ENCODE measurements at places on chromosomes 5 and 9. TPM values are rescaled to one million over a fixed set of nuclear protein-coding genes. Genes with fewer than 3 reads are reported as not detected.

Gene WNT8A
- total RNA-seq: 0.26 TPM

GRCh38 chr5:7269591-7270274, 126.2 kb upstream of the ADCY2 start:
- no peak for DNase-seq

Gene SOX30
- total RNA-seq: 0.13 TPM

Gene TNFSF15
- total RNA-seq: not detected

- no peak for DNase-seq
Observed at GRCh38 chr9:127126971-127127370, 4.5 kb upstream of the ANGPTL2 start.

Gene DRD1
- total RNA-seq: not detected

Gene PTGDS
- 4.8 TPM for total RNA-seq

Gene C5
- 0.20 TPM for total RNA-seq

GRCh38 chr5:113344973-113345940, 89.5 kb downstream of the TSSK1B start:
- no peak for DNase-seq

GRCh38 chr5:36444582-36445418, 143.1 kb upstream of the RANBP3L start:
- no peak for DNase-seq

- DNase-seq: no peak
Observed at GRCh38 chr9:114525513-114525912, 20.2 kb upstream of the WHRN start.

- DNase-seq: no peak
Observed at GRCh38 chr5:126535856-126536545, 59.0 kb downstream of the ALDH7A1 start.

DNA sequence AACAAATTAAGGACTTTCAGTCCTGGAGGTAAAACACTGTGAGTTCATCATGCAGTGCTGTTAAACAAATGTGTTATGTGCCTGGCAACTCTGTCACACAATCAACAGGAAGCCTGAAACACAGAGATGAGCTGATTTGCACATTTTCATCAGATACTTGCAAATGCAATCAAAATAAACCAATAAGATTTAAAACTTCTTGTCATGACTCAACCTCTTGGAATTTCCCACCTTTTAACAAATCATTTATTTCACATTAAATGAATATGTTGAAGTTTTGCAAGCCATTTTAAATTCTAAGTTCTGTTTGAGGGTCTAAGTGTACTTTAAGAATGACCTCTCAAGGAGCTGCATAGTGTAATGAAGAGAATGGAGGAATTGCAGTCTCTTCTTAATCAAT, 64.4 kb downstream of the ANXA1 start:
- DNase-seq: no peak

DNA sequence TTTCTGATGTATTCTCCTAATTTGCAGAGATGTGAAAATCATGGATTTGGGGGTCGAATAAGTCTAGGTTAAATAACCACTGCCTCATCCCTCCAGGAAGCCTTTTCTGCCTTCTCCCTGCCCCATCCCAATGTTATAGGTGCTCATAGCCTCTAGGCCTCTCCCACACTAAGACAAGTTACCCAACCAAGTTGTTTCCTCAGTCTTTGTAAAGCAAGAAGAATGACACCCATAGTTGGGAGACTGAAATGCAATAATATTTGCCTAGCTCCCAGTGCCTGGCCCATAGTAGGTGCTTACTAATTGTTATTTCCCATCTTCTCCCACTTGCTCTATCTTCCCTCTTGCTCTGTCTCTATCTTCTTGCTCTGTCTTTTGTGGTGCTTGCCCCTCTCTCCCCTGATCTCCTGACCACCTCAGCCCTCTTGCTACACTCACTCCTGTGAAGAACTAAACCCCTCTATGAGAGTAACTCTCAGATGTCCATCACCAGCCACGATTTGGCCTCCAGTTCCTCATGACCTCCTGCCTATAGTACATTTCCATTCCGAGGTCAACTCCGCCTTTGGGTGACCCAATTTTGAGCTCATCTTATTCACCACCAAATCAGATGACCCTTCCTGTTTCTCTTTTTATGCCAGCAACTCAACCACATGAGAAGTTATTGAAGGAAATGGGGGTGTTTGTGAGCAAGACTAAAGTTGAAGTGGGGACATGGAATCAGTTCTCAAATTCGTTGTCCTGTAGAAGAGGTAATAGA, 7.0 kb downstream of the AFAP1L1 start:
- no peak for DNase-seq

- no peak for DNase-seq
Observed at GRCh38 chr5:143347046-143347445, 56.4 kb downstream of the NR3C1 start.

Gene PCDHB10
- 1.5 TPM for total RNA-seq

DNA sequence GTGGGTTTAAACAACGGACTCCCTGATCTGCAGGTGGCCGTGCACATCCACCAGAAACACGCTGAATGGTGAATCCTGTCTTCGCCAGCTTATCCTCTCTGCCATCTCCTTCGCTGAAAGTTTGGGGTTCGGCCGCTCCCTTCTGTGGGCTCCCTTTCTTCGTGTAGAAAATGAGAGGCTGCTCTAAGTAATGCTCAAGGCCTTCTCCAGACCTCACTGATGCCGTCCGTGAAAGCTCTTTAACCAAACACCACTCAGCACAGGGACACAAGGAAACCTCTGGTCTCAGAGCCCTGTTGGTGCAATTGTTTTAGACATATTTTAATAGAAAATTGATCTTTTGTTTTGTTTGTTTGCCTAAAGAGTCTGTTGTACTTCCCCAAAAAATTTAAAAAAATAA, 596.5 kb downstream of the IRX1 start:
- DNase-seq: no peak

DNA sequence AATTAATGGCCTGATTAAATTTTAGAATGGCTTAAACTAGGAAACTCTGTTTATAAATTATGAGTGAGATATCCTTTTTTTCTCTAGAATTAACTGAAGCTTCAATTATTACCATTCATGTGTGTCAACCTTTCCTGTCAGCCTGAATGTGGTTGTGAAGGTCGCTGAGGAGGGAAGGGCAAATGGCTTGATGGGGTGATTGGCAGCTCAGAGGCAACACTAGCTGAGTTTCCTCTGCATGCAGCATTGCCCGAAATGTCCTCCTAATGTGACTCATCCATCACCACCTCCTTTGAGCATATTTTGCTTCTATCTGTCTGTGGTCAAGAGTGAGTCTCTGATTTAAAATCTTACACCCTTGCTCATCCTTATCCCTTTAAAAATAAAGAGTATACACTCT, 281.9 kb downstream of the TENT4A start:
- DNase-seq: no peak

Gene PCDHGA3
- 0.94 TPM for total RNA-seq

Gene NUTM2F
- not detected for total RNA-seq

Gene CARD9
- 5.6 TPM for total RNA-seq

GRCh38 chr5:149455889-149456409, 76.9 kb upstream of the IL17B start:
- DNase-seq: no peak

DNA sequence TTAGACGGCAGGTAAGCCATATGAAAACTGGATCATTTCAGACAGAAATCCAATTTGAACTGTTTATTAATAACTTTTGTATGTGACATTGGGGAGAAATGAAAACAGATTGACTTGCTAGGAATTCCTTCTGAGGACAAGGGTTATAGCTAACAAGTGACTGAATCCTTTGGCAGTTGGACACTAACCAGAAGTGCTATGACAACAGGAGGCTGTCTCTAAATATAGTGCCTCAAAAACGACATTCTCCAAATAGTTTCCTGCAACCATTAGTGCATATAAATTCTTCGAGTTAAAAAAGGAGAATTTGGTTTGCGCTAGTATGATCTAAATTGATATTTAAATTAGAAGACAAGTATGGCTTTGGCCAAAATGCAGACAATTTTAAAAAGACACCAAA, 338.6 kb downstream of the PTPRD start:
- no peak for DNase-seq

GRCh38 chr9:3285365-3286161, 240.2 kb downstream of the RFX3 start:
- DNase-seq: no peak

Gene CTNND2
- total RNA-seq: 7.0 TPM

Gene VLDLR
- 19.1 TPM for total RNA-seq

GRCh38 chr9:22189471-22189870, 180.4 kb upstream of the CDKN2B start:
- DNase-seq: no peak

DNA sequence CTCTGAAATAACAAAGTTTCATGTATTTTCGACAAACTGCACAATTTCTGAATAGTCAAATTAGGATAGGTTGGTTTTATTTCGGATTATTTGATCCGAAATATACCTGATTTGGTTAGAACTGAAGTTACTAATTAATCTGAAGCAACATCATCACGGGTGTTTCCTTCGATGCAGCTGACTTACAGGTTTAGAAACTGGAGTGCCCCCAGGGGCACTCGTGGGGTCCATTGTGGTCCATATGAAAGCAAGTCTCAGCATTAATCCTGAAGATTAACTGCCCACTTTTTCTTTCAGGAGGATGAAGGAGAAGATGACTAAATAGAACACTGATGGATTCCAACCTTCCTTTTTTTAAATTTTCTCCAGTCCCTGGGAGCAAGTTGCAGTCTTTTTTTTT, 5.3 kb downstream of the SET start:
- no peak for DNase-seq

DNA sequence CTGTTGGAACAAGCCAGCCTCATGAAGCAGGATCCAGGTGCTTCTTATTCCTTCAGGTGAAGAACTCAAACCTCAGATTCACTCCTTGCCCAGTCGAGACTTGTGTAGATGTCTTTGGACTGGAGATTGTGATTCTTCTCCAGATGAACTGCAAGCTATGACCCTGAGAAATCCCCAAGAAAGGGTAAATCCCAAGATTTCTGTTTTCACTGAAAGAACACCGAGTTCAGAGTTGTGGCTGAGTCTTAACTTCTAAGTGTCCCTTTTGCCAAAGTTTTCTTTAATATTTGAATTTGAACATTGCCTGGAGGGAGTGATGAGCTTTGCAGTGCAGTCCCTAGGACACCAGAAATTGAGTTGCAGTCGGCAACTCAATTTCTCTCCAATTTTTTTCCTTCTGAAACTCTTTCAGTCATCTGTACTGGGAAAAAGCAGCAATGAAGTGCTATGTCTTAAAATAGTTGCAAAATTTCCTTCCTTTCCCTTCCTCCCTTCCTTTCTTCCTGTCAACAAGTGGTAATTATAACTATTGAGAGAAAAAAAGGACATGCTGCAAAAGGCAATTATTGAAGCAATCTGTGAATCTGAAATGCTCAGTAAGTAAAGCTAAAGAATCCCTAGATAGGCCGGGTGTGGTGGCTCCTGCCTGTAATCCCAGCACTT, 56.1 kb downstream of the ANKRD55 start:
- DNase-seq: no peak

DNA sequence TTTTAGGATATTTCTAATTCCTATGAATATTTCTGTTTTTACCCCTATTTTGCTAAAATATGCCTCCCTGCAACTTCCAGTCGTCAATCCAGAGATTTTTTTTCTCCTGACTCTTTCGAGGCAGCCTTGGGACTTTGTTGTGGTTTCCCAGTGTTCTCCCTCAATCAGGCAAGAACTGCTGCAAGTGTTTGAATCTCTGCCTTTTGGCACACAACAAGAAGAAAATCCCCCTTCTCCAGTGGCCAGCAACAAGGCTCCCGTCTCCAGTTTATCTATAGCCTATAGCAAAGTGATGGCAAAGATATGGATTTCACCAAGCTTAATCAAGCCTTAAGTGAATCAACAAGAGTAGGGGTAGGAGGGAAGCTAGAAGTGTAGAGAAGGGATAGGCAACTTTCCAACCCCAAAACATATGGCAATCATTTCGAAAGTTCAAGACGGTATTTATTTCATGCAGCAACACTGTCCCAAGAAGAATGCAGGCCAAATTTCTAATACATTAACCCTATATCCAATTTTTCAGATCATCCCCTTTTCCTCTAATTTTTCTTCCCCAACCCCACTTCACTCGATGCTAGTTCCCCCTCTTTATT, 37.7 kb upstream of the PAPPA start:
- DNase-seq: no peak

Gene TXNDC8
- total RNA-seq: not detected

Gene SCGB3A1
- total RNA-seq: not detected

- DNase-seq: no peak
Observed at GRCh38 chr5:180689071-180689694, 39.8 kb upstream of the FLT4 start.

Gene NR6A1
- 99.3 TPM for total RNA-seq

Gene IGIP
- 0.53 TPM for total RNA-seq

DNA sequence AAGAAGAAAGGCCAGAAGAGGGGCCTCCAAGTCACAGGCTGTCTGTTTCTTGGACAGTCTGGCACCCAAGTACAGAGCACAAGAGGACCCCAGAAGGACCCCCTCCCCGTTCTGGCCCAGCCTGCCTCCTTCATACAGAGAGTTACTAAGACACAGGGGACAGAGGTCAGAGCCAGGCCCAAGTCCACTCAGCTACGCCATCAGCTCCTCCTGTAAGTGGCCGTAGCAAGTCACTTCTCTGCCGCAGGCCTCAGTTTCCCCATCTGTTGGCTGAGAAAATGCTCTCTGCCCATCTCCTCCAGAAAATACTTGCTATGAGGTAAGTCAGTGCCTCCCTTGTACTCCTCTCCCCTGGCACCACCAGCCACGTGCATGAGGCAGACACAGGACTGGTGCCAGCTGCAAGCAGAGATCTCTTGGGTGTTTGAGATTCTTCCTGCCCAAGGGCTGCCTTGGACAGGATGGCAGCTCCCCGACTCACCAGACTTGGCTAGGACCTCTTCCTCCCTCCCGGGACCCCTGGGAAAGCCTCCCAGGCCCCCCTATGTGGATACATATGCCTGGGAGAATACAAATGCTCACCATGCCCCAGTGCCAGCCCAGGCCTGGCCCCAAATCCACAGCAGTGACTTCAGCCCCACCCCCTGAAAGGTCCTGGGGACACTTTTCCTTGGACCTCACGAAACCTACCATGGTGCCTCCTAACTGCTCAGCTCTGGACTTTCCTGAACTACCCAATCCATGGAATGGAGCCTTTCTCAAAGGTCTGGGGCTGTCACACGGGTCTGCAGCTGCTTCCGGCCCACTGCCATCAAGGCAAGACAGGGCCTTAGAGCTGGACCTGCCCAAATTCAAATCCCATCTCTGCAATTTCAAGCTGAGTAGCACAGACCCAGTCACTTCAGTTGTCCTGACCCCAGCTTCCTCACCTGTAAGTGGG, 5.1 kb downstream of the EEIG1 start:
- DNase-seq: no peak

Gene TMEM171
- total RNA-seq: 0.42 TPM

Gene LCN15
- not detected for total RNA-seq

Gene GNA14
- 0.37 TPM for total RNA-seq

Gene HNRNPK
- 790 TPM for total RNA-seq

Gene GCNT4
- 0.63 TPM for total RNA-seq

DNA sequence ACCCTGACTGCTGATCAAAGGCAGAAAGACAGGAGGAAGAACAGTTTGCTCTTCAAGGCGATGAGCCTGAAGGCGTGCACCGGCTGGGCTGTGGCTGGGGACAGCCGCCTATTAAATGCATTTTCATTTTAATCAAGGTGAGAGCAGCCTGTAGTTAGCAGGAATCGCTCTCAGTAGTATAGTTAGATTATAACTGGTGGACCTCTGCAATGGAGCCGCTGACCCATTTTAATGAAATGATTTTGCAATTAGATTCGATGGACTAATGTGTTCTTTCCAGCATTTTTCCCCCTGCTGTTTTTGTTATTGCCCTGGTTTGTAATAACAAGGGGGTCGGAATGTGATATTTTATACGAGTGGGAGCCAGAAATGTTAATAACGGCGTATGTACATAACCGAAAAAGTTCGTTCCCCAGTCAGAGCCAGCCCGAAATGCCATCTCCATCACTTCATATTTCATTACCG, 185.9 kb upstream of the PANK3 start:
- DNase-seq: no peak
